ENCODE measurements at places on chromosomes 4 and X.

DNA sequence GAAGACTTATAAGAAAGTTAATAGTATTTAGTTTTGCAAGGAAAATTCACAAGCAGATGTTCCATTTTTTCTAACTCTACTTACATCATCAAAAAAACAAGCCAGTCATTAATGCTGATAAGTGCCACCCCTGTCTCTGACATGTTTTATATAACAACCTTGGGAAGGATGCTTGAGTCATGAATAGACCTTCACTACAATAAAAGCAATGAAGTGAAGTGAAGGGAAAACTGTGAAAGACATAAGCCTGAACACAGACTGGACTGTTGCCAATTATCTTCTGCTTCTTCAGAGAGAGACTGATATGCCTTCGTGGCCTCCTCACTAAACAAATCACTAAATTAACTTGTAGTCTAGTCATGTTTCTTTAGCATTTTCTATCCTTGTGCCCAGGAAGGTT, 353.2 kb downstream of the PDHA2 start:
- DNase-seq: no peak

GRCh38 chr4:25970226-25970675, 56.2 kb downstream of the SMIM20 start:
- no peak for DNase-seq

DNA sequence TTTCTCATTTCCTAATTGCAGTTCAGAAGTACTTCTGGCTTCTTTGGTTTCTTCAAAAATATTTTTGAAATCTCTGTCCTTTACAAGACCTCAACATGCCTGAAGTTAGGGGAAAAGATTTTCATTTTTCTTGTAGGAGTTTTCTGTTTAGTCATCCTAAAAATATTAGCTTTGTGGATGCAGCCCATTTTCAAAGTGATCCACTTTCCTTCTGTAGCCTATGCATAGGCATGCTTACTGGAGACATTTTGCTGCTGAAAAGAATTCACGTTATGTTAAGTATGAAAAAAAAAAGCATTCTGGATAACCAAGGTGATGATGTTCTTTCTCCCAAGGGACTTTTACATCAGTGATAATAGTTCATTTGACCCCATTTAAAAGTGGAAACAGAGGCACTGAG, 245.6 kb downstream of the THOC2 start:
- DNase-seq: no peak

DNA sequence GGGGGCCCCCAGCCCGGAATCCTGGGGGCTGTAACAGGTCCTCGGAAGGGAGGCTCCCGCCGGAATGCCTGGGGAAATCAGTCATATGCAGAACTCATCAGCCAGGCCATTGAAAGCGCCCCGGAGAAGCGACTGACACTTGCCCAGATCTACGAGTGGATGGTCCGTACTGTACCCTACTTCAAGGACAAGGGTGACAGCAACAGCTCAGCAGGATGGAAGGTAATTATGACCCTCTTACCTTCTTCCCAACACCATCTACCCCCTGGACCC, 1.0 kb downstream of the FOXO4 start:
- no peak for DNase-seq

DNA sequence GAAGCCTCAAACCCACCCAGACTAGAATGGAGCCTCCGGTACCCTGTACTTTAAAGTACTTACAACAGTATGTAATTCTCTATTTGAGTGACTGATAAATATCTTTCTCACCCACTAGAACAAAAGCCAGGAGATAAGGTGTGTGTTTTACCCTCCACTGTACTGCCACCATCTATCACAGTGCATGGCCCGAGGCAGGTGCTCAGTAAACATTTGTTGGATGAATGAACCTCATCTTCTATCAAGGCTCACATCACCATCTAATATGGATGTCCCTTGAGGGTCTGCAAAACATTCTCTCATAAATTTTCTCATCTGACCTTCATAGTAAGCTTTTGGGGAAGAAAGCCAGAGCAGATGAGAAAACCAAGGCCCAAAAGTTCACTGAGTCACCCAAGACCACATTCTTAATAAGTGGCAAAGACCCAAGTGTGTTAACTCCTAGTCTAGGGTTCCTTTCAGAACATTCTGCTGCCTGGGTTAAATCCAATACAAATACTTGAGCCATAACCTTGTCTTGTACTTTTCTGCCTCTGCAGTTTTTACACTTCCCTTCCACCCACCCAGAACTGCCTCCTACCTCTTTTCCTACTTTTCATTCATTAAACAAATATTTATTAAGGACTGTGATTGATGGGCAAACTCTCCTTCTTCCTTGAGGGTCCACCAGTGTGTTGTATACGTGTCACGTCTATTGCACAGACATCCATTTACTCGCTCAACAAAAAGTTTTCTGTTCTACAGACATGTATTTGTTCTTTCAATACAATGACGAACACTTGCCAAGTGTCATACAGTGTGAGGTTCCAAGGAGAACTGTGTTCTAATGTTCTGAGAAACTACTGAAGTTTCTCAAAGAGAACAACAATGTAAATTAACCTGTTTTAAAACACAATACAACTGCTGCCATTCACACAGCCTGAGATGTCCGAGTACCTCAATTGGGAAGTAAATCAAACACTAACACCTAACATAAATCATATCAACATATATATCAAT, 35.7 kb downstream of the APBB2 start:
- DNase-seq: no peak

DNA sequence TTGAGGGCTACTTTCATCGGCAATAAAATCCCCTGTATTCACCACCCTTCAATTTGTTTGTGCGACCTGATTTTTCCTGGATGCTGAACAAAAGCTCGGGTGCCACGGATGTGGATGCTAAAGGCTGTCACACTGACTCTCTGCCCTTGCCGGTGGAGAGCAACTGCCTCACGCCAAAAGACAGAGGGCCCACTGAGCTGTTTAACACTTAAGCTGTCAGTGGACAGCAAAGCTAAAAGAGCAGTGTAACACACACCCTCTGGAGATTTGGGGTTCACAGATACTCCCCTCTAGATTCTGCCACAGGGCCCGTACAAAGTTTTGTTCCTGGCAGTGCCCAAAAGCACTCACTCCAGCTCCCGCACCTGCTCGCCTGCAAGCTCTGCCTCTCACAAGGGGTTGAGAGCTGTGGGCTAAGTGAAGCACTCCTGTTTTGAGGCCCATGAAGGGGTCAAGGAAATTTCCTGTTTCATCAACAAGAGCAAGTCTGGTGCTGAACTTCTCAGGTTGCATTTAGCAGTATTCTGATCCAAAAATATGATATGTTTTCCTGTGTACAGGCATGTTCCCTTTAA, 1571.9 kb downstream of the ADGRL3 start:
- DNase-seq: no peak

Measured in activated T-cell treated with anti-CD3 and anti-CD28 coated beads for 1 hour (primary cell).